ENCODE measurements at places on chromosomes 2 and 18. TPM values are rescaled to one million over a fixed set of nuclear protein-coding genes. Genes with fewer than 3 reads are reported as not detected.

The AFF3 gene
- polyA plus RNA-seq = 5.1 TPM

The CIB4 gene
- not detected for polyA plus RNA-seq

The NEU2 gene
- polyA plus RNA-seq = not detected

The ARHGAP25 gene
- not detected for polyA plus RNA-seq

The DOCK10 gene
- 2.9 TPM for polyA plus RNA-seq

The TCF23 gene
- polyA plus RNA-seq = not detected

The L3MBTL4 gene
- 0.16 TPM for polyA plus RNA-seq

The THSD7B gene
- 0.46 TPM for polyA plus RNA-seq

The ANTXR1 gene
- polyA plus RNA-seq = 5.2 TPM

The SCTR gene
- polyA plus RNA-seq = not detected

The GORASP2 gene
- 20.4 TPM for polyA plus RNA-seq

The UCN gene
- polyA plus RNA-seq = 3.1 TPM

The RGPD3 gene
- polyA plus RNA-seq = 0.74 TPM

The NEB gene
- polyA plus RNA-seq = 2.9 TPM

The SPDYA gene
- 0.22 TPM for polyA plus RNA-seq

The OBSL1 gene
- 75.2 TPM for polyA plus RNA-seq

The CYBRD1 gene
- 0.10 TPM for polyA plus RNA-seq

The SRD5A2 gene
- 0.11 TPM for polyA plus RNA-seq

The RIT2 gene
- 1.1 TPM for polyA plus RNA-seq

The RGPD8 gene
- 6.8 TPM for polyA plus RNA-seq

The LYPD6B gene
- polyA plus RNA-seq = 7.7 TPM

The CCDC85A gene
- 24.7 TPM for polyA plus RNA-seq

The RUFY4 gene
- polyA plus RNA-seq = not detected

The GMCL1 gene
- polyA plus RNA-seq = 18.8 TPM

The ATP8B1 gene
- not detected for polyA plus RNA-seq

The TUBA4B gene
- polyA plus RNA-seq = not detected

The SULT1C2 gene
- not detected for polyA plus RNA-seq

The ALLC gene
- not detected for polyA plus RNA-seq

The CYP26B1 gene
- polyA plus RNA-seq = 0.56 TPM

The CAPN13 gene
- polyA plus RNA-seq = not detected

The DES gene
- polyA plus RNA-seq = not detected

The BOLL gene
- polyA plus RNA-seq = not detected

The ACVR1C gene
- 0.64 TPM for polyA plus RNA-seq

The CLHC1 gene
- polyA plus RNA-seq = 52.9 TPM

The MROH2A gene
- polyA plus RNA-seq = not detected

The NAT8 gene
- not detected for polyA plus RNA-seq

The HADHB gene
- 30.1 TPM for polyA plus RNA-seq

The RAB27B gene
- 53.4 TPM for polyA plus RNA-seq

The ABHD1 gene
- polyA plus RNA-seq = not detected

The C2orf49 gene
- polyA plus RNA-seq = 35.6 TPM

Data from neural cell (in vitro differentiated cells).